SJCRH30 (cell line): ENCODE measurements at places on chromosomes 2 and 18.

DNA sequence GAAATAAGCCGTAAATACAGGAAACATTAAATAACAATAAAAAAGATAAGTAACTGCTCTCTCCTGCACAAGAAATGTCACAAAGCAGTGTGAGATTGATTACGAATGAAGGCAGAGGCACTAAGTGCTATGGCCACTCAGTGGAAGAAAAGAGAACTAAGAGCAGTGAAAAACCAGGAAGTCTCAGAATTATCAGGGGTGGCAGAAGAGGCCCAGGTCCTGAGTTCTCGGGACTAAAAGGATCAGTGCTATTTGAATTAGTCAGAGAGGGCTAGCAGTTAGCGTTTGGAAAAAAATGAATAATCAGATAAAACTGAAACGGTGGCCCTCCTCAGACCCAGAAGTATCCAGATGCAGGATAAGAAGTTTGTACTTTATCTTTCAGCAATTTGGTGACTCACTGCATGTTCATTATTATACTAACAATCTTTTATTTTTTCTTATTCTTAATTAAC lies 367.1 kb downstream of the ZEB2 start:
- no peak for DNase-seq

GRCh38 chr2:189608795-189609422 lies 28.3 kb upstream of the SLC40A1 start:
- DNase-seq, result no peak

GRCh38 chr2:101360232-101360631 lies 27.1 kb downstream of the CREG2 start:
- no peak for DNase-seq

DNA sequence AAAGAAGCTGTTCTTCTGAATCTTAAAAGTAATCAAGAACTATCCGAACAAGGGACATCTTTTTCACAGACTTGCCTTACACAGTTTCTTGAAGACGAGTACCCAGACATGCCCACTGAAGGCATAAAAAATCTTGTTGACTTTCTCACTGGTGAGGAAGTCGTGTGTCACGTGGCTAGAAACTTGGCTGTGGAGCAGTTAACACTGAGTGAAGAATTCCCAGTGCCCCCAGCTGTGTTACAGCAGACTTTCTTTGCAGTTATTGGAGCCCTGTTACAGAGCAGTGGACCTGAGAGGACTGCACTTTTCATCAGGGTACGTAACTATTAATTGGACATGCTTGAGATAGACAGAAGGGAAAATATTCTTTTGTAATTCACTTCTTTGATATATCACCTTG lies 2.4 kb downstream of the MRPL44 start:
- DNase-seq, result no peak

GRCh38 chr2:26675651-26676255 lies 16.8 kb upstream of the KCNK3 start:
- DNase-seq, result no peak

- no peak for DNase-seq
Measured at GRCh38 chr2:64325852-64326577, 127.9 kb upstream of the LGALSL start.

DNA sequence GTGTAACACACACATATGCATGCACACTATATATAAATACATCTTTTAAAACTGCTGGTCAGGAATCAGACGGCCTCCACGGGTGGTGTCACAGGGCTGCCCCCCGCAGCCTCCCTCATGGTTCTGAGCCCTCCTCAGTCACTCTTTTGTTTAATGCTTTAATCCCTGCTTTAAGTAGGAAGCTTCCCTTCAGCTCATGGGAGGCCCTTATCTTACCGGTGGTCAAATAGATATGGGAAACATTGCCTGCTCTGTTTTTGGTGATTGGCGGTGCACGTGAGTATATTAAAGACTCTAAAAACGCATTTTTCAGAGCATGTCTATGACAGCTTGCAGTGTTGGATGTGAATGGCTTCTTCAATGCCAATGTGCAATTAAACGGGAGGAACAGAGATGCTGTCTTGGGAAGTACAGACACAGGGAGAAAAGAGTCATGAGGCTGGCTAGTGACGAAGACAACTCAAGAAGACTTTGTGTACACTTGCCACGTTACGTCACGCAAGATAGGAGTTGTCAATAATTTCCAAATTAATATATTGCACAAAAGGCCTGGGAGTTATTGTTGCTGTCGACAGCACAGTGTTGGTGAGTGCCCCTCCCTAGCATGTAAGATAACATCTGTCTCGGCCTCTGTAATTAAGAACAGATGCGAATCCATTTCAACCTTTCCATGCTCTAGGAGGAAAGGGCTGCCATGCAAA lies 23.3 kb downstream of the GNLY start:
- peak; percentile 24 for DNase-seq

DNA sequence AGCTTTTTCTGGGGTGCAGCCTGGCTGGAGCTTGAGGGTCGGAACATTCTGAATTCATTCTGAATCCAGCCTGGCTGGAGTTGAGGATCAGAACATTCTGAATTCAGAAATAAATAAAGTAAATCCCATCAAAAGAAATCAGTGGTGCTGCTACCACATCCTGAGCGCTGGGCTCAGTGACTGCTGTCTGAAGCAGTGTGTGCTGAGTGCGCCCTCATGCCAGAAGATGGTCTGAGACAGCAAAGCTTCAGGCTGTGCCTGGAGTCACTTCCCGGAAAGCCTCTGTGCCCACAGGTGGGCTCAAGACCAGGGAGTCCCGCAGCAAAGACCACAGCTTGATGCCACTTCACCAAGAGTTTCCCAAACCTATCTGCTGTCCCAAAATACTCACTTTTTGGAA lies 187.9 kb downstream of the VAPA start:
- DNase-seq, result no peak

GRCh38 chr2:19611491-19612332 lies 253.3 kb upstream of the OSR1 start:
- DNase-seq, result no peak
